ENCODE measurements at places on chromosomes 5 and 9.

DNA sequence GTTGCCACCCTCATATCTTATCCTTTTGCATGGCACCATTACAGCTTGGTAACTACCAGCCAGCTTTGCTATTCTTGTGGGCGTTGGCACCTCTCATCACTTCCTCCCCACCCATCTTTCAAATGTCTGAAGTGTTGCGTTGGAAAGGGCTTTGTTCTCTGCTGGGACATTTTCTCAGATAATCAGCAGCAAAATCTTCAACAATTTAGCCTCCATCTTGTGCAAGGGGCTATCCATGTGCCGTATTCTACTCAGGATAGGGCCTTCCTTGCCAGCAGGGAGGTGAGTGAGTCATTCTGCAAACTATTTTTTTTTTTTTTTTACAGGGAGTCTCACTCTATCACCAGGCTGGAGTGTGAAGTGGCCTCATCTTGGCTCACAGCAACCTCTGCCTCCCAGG, 62.1 kb upstream of the NUDT12 start:
- no peak for DNase-seq

- no peak for DNase-seq
Observed at GRCh38 chr5:151781201-151781600, 9.4 kb downstream of the G3BP1 start.

GRCh38 chr5:157443041-157443549, 16.9 kb upstream of the NIPAL4 start:
- no peak for DNase-seq

DNA sequence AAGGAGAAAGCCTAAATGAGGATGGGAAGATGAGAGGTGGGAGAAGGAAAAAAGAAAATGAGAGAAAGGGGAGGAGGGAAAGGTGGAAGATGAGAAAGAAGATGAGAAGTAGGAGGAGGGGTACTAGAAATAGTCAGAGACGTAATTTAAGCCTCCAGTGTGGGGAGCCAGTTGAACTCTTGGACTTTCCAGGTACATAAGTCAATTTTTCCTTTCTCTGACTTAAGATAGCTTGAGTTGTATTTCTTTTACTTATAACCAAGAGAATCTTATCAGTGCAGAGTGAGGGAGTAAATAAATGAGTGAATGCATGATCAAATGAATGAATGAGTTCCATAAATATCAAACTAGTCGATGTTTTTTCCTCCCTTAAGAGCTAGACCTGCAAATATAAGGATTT, 21.5 kb upstream of the WHRN start:
- no peak for DNase-seq

DNA sequence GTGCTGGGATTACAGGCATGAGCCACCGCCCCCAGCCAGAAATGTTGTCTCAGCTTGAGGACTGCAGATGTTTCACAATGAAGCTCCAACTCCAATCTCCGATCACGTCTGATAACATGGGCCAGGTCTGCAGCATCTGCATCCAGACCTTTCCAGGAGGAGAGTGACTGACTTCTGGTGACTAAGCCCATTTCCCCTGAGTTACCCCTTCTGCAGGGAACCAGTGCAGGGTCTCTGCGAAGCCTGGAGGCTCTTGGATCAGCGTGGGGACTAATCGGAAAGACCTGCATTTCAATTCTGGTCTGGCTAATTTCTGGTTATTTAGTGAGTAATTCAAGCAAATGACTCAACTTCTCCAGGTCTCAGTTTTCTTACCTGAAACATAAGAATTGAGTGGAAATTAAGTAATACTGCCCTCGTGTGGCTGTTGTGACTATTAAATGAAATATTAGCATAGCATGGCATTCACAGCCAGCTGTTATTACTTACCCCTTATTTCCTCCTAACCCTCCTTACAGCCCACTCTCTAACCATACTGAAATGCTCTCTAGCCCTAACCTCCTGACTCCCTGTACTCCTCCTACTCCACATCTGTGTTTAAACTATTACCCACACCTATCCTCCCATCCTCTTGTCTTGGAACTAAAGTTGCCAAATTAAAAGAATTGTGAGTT, 2.2 kb upstream of the GNPDA1 start:
- peak; percentile 77 for DNase-seq
